GM23338 (cell line): ENCODE measurements at places on chromosomes 6 and 20. TPM values are rescaled to one million over a fixed set of nuclear protein-coding genes. Genes with fewer than 3 reads are reported as not detected.

Gene SEMG1
- total RNA-seq, result 3.3 and 4.0 TPM in 2 replicates

Gene RBBP8NL
- 0.66 and 1.1 TPM in 2 replicates for total RNA-seq

Gene LY6G5C
- total RNA-seq, result 1.1 TPM in 1 of 2 replicates, not detected in the other

Gene RNF182
- total RNA-seq, result 8.1 and 9.8 TPM in 2 replicates

Gene EPB41L1
- total RNA-seq, result 33.1 and 48.7 TPM in 2 replicates

Gene GSTA3
- total RNA-seq, result not detected in 2 replicates

Gene XKR7
- total RNA-seq, result 3.0 and 3.9 TPM in 2 replicates

Gene PPARD
- total RNA-seq, result 8.7 and 9.7 TPM in 2 replicates

Gene NKAPL
- 0.16 and 1.6 TPM in 2 replicates for total RNA-seq

Gene RIN2
- 0.43 and 1.4 TPM in 2 replicates for total RNA-seq

Gene COL12A1
- total RNA-seq, result 4.0 and 6.3 TPM in 2 replicates

Gene CARMIL1
- 38.2 and 43.2 TPM in 2 replicates for total RNA-seq

Gene MRAP2
- total RNA-seq, result 10.2 and 13.5 TPM in 2 replicates

Gene RBPJL
- total RNA-seq, result 0.66 and 1.4 TPM in 2 replicates

Gene DPPA5
- 3.0 and 7.0 TPM in 2 replicates for total RNA-seq

- DNase-seq, result no peak
Measured at GRCh38 chr20:1287787-1288569, 21.9 kb downstream of the SNPH start.

- no peak for DNase-seq
Measured at GRCh38 chr20:3572151-3572550, 91.0 kb downstream of the GFRA4 start.

- DNase-seq, result no peak
Measured at GRCh38 chr6:169984181-169985120, 233.0 kb downstream of the ERMARD start.

- DNase-seq, result no peak
Measured at GRCh38 chr6:22972771-22973170, 403.4 kb downstream of the HDGFL1 start.

DNA sequence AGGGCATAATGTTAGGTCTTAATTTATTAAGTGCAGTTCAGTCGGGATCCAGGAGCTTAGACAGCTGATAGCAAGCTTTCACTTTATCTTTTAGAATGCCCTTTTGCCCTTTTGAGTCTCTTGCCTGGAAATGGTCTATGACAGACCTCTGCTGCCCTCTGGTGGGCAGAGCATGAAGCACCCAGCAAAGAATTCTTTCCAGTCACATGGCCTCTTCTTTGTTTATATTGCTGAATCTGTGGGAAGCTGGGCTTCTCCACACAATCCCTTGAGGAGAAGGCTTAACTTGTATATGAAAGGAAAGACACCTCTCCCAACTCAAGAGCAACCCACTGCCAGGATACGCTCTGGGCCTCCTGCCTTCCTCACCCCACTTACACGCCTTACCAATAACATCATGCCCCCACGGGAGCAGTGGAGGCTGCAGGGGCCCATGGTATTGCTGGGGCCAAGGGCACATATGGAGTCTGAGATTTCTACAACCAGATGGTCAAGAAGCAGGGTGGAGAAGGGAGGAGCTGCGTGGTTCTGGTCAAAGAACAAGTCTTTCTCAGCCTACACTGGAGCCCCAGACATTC lies 20.4 kb downstream of the WFDC3 start:
- peak; percentile 90 for DNase-seq

DNA sequence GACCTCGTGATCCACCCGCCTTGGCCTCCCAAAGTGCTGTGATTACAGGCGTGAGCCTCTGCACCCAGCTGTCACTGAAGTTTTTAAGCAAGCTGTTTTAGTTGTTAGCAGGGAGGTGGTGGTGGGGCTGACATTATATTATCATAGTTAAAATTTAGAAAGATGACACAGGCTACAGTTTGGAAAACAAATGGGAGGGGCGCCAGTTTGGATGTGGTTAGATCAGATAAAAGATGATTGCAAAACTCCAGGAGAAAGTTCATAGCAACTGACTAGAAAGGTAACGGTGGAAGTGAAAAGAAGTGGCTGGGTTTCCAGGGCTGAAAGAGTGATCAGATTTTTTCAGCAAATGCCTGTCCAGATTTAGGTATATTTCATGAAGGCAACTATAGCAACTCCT lies 311.9 kb upstream of the CITED2 start:
- DNase-seq, result no peak

GRCh38 chr20:57061051-57061900 lies 205.2 kb downstream of the BMP7 start:
- peak; percentile 84 for DNase-seq

DNA sequence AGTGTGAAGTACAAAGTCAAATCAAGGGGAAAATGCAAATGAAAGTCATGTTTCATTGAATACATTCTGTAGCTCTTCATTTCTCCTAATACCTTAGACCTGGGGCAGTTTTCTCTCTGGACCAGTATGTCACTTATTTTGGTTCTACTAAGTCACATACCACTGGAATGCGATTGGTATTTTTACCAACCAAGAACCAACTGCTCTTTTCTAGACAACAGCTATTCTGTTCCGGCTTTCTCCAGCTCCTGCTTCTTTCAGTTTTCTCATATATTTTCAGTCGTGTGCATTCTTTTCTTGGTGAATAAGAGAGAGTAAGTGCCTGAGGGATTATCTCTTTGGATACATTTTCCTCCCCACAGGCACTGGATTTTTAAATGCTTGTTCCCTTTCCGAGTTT lies 39.2 kb upstream of the SPACA1 start:
- DNase-seq, result no peak

DNA sequence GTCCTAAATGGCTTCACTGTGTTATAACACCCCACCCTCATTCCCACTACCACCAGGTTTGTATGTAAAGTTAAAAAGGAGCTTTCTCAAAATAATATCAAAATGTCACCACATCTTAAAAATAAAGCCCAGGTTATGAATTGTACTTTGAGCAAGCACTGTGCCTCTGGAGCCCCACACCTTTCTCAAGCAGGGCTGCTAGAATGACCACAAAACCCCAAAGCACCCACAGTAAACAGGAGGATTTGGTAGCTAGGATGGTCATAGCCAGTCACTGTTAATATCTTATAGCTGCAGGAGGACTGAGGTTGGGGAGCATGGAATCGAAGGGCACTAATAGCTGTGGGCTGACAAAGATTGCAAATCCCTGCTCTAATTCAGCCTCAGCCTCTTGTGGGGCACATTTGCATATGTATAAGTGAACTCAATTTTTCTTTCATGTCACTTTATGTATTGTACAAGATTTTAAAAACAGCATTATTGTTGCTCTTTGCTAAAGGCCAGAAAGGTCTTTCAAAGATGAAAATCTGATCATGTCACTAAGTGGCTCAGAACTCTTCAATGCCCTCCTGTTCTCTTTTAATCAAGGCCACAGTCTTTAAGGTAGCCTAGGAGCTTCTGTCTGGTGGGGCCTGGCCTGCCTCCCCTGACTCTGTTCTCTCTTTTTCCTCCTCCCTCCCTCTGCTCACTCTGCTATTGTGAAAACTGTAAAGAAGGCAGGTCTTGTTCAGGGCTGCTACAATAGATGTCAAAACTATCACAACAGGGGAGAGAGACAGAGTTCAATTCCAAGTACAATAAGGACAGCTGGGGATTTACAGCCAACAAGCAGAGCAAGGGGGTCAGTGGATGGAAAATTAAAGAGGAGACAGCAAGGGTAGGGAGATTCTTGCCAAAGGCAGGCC lies 101.6 kb downstream of the TMEM200A start:
- DNase-seq, result no peak

GRCh38 chr20:35968930-35969329 lies 540 bp downstream of the CNBD2 start:
- no peak for DNase-seq

GRCh38 chr6:2187826-2188225 lies 57.6 kb downstream of the GMDS start:
- DNase-seq, result no peak

GRCh38 chr6:105346052-105346451 lies 56.8 kb downstream of the PREP start:
- no peak for DNase-seq

DNA sequence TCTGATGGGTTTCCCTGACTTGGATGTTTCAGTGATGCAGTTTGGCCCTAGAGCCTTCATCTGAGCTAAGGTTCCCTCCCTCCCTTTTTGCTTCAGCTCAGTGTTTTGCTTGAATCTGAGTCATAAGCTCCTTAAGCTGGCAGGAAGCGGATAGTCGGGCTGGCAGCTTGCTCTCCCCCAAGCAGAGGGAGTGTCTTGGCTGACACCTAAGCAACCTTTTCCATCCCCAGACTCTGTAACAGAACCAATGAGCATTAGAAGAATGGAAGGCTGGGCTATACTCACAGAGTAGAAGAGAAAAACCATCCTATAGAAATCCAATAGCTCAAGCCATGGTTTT lies 98.3 kb downstream of the HAO1 start:
- no peak for DNase-seq

DNA sequence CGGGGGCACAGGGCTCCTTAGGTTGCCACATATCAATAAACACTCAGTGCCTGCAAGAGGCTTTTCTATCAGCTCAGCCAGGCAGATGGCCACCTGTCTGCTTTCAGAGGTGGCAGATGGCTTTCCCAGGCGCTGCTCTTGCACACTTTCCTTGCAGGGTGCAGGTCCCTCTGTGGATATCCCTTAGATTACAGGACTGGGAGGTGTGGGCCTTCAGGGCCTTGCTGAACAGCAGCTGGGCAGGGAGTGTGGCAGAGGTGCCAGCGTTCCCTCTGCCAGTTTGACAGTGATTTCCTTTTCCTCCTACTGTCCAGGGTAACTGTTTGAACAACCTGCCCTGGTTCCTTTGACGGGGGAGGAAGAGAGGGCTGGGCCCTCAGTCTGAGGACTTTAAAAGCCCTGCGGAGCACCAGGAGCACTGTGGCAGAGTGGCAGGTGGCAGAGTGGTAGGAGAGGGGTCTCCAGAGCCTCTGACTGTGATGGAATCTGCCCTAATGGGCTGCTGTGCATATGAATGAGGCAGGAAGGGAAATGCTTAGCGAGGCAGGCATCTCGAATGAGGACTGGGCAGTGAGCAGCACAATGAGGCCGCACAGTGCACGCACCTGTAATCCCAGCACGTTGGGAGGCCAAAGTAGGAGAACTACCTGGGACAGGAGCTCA lies 34.2 kb downstream of the ABHD12 start:
- DNase-seq, result peak; percentile 80

GRCh38 chr20:50592282-50593004 lies 82.3 kb downstream of the PTPN1 start:
- DNase-seq, result no peak

GRCh38 chr6:138099832-138100231 lies 7.4 kb downstream of the PERP start:
- no peak for DNase-seq

GRCh38 chr20:44810391-44811149 lies at the start of gene RIMS4:
TSS of gene RIMS4 (minus strand) at chr20:44810546. CDS start at chr20:44810271, 275 bp downstream.
- DNase-seq, result peak; percentile 75

DNA sequence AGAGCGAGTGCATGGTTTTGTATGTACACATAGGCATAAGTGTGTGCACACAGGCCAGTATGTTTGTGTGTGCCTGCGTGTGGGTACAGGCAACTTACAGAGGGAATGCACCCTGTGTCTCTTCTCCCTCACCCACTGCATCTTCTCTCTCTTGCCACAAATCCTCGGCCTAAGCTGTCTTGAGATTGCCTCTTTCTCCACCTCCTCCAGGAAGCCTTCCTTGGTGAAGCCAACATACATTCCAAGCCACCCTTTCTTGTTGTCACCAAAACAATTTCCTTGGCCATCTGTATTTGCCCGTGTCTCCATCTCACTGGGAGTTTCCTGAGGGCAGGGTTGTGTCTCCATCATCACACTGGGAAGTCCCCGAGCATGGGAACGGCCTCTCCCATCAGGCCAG lies 29.8 kb upstream of the MLN start:
- no peak for DNase-seq

GRCh38 chr6:45606831-45607400 lies 229.2 kb upstream of the SUPT3H start:
- DNase-seq, result no peak

DNA sequence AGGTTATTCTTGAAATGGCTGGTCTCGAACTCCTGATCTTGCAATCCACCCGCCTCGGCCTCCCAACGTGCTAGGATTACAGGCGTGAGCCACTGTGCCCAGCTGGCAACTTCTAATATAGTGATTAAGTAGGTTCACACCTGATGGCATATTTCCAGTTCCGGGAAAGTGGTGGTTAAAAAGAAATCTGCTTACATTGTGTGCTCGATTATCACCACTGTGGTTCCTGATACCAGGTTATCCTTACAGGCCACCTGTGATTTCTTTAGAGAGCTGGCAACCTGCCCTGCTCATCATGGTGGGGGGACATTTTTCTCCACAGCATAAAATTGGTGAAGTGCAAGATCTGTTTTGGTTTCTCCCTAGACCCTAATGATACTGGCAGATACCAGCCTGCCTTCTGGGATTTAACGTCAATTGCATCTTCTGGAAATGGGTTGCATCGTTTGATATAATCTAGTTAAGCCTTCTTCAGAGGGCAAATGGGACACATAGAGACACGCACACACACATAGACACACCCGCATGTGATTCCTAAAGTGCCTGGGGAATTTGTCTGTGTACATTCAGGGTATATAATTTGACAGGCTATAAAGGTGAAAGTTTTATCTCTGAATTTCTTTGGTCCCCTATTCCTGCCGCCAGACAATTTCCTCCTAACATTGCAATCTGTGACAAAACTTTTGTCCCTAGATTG lies 49.7 kb upstream of the CITED2 start:
- DNase-seq, result no peak

- DNase-seq, result no peak
Measured at GRCh38 chr20:5065879-5066383, 53.8 kb downstream of the PCNA start.
